ENCODE measurements at places on chromosomes 12 and 14.

DNA sequence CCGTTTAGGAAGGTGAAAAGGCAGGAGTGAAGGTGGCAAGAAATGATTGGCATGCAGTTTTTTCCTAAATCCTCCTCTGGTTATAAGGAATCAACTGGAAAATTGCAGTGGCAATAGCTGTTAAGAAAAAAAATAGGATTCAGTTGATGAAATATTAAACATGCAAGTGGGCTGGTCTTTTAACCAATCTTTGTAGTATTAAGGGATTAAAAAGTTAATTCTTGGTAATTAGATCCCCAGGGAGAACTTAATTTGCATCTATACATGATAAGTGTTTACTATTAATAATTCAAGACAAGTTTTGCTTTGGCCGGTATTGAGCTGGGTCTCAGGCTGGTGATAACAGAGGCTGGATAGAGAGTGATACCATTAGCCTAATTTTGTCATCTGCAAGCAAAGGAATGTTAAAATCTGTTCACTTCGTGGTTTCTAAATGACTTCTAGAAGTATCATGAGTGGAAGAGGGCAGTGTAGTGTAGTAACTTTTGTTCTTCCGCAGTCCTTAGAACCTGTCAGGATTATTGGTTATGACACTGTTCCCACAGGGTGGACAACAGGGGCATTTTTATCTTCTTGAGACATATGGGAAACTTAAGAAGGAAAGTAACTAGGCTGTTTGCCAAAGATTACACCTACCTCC, 118.5 kb downstream of the PRKCH start:
- no peak for DNase-seq

- DNase-seq, result no peak
Measured at GRCh38 chr12:55614764-55615163, 21.9 kb upstream of the OR10P1 start.

DNA sequence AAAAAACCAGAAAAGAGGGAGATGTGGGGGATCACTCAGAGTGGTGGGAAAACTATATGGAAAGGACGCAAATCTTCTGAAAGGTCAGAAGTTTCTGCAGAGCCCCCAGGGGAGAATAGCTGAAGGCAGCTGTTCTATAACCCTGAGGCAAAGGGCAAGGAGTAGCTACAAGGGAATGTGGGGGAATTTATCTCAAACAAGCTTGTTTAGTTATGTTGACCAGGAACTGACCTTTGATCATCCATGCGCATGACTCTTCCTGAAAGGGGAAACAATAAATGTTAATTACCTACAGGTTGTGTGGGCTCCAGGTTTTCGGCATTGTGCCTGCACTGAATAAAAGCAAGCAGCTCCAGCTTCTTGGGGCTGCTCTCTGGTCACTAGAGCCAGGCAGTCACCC, 968.5 kb downstream of the AACS start:
- no peak for DNase-seq

GRCh38 chr14:54651649-54652048, 84.7 kb downstream of the SAMD4A start:
- no peak for DNase-seq

Measured in DMS79 (cell line).